ENCODE measurements at places on chromosomes 2 and 18. TPM values are rescaled to one million over a fixed set of nuclear protein-coding genes. Genes with fewer than 3 reads are reported as not detected.

GRCh38 chr2:208491641-208492040 lies 85.0 kb downstream of the PTH2R start:
- H3K4me3 ChIP-seq: no peak overlapping the region
- H3K4me1 ChIP-seq: no peaks in the 10 kb centered on the region
- no peak for DNase-seq

GRCh38 chr2:35365859-35366258 lies 989.7 kb upstream of the CRIM1 start:
- no peaks in the 10 kb centered on the region for H3K27me3 ChIP-seq
- H3K27ac ChIP-seq: no peak overlapping the region
- H3K36me3 ChIP-seq: no peaks in the 10 kb centered on the region
- no peak for DNase-seq
- no peak overlapping the region for H3K4me3 ChIP-seq

The TAF4B gene
- total RNA-seq: 2.4 TPM

- no peak overlapping the region for H3K27ac ChIP-seq
- H3K36me3 ChIP-seq: no peaks in the 10 kb centered on the region
Measured at GRCh38 chr2:38267270-38267925, 109.7 kb downstream of the ATL2 start.

GRCh38 chr2:15028406-15028805 lies 395.9 kb downstream of the LRATD1 start:
- H3K4me1 ChIP-seq: no peaks in the 10 kb centered on the region
- H3K4me3 ChIP-seq: no peak overlapping the region
- H3K27ac ChIP-seq: no peak overlapping the region
- H3K36me3 ChIP-seq: no peaks in the 10 kb centered on the region
- no peak for DNase-seq

The CCDC178 gene
- not detected for total RNA-seq

DNA sequence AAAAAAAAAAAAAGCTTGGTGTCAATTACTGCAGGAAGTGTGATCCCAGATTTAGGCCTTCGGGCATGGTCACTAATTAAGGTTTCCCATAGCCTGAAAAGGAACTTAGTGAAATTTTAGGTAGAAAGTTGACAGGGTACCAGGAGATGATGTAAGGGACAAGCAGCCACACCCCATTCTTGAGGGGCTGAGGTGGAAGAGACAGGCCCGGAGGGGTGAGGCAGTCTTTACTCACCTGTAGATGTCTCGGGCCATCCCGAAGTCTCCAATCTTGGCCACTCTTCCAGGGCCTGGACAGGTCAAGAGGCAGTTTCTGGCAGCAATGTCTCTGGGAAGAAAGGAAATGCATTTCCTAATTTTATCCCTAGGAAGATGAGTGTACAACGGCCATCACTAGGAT lies 94.3 kb downstream of the CLIP4 start:
- H3K27ac ChIP-seq: no peak overlapping the region
- no peak overlapping the region for H3K4me3 ChIP-seq
- H3K36me3 ChIP-seq: peaks cover 2% of the 10 kb centered on the region
- no peak for DNase-seq

DNA sequence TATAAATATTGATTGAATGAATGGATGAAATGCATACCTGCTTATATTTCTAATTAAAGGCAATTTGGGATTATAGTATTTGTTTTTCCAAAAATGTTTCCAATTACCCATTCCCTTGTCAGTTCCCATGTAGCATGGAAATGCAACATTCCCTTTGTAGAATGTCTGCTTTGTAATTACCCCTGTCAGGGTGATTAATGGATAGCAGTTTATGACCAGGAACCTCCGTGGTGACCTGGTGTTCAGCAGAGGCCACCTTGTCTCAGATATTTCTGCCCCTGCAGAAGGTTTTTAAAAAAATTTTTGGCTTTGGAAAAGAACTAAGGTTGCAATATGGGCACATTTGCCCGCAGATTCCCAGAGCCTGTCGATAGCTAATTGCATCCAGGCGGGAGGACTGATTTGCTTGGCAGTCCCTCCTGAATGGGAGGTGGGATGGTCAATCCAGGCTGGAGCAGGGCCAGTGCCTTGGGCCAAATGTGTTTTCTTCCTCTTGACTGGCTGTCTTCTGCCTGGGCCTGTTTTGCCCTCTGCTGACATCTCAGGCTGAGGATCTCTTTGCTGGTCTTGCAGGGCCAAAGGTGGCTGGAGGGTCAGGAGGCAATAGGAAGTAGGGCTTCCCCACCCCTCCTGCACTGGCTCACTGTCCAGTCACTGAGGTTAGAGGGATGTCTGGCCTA lies 82.1 kb downstream of the TMEM182 start:
- H3K36me3 ChIP-seq: no peaks in the 10 kb centered on the region
- H3K4me1 ChIP-seq: no peaks in the 10 kb centered on the region
- no peaks in the 10 kb centered on the region for H3K27me3 ChIP-seq

The ATP6V1B1 gene
- not detected for total RNA-seq

GRCh38 chr2:230700447-230700846 lies 12.2 kb upstream of the CAB39 start:
- no peak overlapping the region for H3K4me3 ChIP-seq
- H3K4me1 ChIP-seq: no peaks in the 10 kb centered on the region
- no peak overlapping the region for H3K27ac ChIP-seq
- no peaks in the 10 kb centered on the region for H3K27me3 ChIP-seq

Data from right atrium auricular region (tissue), 2 donors.